Activated CD8-positive, alpha-beta memory T cell treated with anti-CD3 and anti-CD28 coated beads for 48 hours (primary cell): ENCODE measurements at places on chromosomes 3 and 15.

- DNase-seq = no peak
Observed at GRCh38 chr3:20747741-20748140, 561.7 kb upstream of the SGO1 start.

GRCh38 chr15:25718169-25718536, 145.0 kb downstream of the ATP10A start:
- DNase-seq = no peak

- DNase-seq = no peak
Observed at GRCh38 chr3:170689893-170690660, 104.2 kb upstream of the SLC7A14 start.

- no peak for DNase-seq
Observed at GRCh38 chr3:83946554-83946953, 1012.2 kb upstream of the CADM2 start.

DNA sequence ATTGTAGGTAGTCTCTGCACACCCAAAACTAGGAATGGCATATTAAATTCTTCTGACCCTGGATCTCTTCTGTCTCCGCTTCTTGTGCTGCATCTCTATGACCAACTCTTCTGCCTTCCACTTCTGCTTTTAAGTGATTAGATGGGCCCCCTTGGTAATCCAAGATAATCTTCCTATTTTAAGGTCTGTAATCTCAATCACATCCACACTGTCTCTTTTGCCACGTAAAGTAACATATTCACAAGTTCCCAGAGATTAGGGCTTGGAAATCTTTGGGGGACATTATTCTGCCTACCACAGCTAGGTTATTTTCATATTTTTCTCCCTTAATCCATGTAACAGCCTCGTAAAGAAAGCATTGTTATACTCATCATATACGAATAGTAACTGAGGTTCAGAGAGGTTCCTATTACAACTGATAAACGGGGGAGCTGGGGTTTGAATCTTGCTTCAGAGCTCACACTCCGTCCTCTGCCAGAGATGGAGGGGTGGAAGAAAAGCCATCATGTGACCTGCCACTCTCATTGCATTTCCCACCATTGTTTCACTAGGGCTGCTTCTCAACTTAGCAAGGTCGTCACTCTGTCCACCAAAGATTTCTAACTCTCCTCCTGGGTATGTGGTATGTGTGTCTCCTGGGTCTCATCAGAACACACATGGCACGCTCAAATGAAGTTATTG, 6.6 kb upstream of the CD47 start:
- no peak for DNase-seq

GRCh38 chr3:124952282-124952855, 17.8 kb upstream of the MUC13 start:
- no peak for DNase-seq

DNA sequence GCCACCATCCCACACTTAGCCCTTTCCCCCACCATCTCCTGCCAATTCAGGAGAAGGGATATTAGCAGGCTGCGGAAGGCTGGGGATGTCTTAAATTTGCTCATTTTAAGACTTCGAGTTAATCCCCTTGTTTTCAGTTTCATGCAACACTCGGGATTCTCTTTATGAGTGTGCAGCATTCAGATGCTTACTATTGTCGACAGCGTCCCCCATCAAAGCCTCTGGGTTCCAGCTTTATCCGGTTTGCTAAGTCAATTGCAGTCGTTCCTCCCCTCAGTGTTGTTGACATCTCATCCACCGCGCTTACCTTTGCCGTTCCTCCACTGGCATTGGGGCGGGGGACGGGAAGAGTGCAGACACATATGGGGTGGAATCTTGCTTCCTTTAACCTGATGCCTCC, 220.2 kb downstream of the VPS13C start:
- no peak for DNase-seq

DNA sequence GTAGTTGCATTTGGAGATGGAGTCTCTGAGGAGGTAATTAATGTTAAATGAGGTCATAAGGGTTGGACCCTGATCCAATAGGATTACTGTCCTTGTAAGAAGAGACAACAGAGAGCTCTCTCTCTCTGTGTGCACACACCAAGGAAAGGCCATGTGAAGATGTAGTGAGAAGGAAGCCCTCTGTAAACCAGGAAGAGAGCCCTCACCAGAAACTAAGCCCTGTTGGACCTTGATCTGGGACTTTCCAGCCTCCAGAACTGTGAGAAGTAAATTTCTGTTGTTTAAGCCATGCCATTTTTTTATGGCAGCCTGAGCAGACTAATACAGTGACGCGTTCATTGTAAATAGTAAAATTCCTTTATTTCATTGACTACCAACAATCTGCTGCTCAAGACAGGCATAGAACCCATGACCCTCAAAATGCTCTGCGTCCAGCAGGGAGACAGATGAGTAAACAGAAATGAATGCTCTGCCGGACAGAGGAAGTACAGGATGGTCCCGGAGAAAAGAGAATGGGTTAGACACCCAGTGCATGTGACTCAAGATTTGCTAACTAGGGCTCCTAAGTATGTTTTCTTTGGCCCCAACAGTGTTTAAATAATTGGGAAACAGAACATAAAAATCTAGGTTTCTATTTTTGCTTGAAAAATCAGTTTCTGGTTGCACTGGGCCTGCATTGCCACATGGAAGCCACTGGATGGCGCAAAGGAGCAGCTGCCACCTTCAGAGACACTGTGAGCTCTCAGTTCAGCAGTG, 37.9 kb upstream of the TNFAIP8L3 start:
- no peak for DNase-seq

DNA sequence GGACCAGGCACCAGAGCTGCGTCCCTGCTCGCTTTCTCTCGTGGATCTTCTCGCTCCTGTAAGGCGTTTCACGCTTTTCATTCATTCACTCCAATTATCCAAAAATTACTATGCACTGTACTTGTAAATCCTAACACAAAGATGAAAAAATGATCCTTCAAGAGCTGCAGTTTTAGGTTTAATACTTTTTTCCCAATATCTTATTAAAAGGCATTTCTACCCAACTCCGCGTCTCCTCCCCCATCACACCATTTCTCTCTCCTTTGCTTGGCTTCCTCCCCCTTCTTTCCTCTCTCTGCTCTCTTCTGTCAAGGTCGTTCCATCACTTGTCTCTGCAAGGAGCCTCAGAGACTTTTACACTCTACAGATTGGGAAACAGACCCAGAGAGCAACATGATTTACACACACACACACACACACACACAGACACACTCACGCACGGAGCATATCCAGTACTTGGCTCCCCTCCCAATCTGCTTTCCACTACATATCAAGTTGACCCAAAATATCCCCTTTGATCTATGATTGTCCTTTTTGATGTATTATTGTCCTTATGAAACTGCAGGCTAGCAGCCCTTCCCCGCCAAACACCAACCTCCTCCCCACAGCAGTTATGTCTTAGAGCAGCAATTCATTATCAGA, 479 bp upstream of the CLDN1 start:
- no peak for DNase-seq

DNA sequence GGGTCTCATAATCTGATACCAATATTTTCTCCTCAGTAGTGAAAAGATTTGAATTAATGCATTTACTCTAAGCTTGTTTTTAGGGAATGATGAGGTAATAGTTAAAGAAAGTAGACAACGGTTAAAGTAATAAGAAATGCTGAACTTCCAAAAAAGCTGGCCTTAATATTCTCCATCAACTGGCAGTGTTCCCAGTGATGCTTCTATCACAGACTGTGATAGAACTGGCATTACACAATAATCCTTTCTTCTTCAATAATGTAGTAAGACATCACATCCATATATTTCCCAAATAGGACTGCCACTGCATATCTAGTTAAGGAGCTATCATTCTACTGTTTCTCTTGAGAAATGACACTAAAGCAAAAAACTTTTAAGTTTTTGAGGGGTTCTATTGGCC, 188.7 kb downstream of the IL5RA start:
- DNase-seq = no peak

DNA sequence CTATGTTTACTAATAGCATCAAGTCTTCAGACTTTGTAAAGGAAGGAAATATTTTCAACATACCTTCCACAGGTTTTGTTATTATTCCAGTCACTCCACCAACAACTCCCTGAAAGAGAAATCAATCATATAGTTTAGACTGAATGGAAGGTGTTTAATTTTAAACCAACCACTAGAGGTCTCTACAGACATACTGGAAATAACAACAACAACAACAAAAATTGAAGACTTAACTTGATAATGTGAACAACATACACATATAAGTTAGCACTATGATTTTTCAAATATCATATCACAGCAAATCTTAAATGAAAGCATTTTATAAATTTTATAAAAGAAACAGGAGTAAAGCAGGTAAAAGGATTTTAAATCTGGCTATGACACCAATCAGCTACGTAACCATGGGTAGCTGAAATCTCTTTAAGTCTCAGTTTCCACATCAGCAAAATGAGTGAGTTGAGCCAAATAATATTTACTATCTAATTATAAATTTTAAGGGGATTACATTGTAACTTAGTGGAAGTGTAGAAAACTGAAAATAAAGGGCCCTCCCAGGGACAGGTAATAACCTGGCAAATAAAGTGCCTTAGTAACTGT, 188.2 kb downstream of the VPS13C start:
- DNase-seq = no peak
